A172 (cell line): ENCODE measurements at places on chromosomes 5 and 9. TPM values are rescaled to one million over a fixed set of nuclear protein-coding genes. Genes with fewer than 3 reads are reported as not detected.

MPDZ gene
- total RNA-seq = 31.5 and 38.4 TPM in 2 replicates

NUP188 gene
- 57.4 and 76.4 TPM in 2 replicates for total RNA-seq

GHR gene
- 0.53 and 1.1 TPM in 2 replicates for total RNA-seq

C9orf50 gene
- not detected in 2 replicates for total RNA-seq

SH3TC2 gene
- 7.8 and 10.1 TPM in 2 replicates for total RNA-seq

STC2 gene
- total RNA-seq = 0.03 and 0.10 TPM in 2 replicates

RHOBTB3 gene
- total RNA-seq = 199 and 274 TPM in 2 replicates

DNA sequence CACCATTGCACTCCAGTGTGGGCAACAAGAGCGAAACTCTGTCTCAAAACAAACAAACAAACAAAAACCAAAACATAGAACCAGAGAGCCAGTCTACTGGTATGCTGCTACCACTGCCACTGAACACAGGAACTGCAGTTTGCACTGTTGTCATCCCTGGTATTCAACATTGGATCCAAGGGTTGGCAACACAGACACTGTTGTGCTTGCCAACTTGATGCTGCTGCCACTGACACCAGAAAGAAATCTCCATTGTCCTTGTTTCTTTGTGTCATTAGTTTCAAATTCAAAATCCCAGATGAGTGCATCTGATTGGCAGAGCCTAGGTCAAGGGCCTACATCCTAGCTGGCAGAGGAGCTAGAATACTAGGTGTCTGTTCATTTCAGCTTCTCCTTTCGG lies 16.2 kb downstream of the HINT1 start:
- DNase-seq = no peak

GRCh38 chr5:103721183-103721582 lies 158.6 kb upstream of the NUDT12 start:
- DNase-seq = no peak

DNA sequence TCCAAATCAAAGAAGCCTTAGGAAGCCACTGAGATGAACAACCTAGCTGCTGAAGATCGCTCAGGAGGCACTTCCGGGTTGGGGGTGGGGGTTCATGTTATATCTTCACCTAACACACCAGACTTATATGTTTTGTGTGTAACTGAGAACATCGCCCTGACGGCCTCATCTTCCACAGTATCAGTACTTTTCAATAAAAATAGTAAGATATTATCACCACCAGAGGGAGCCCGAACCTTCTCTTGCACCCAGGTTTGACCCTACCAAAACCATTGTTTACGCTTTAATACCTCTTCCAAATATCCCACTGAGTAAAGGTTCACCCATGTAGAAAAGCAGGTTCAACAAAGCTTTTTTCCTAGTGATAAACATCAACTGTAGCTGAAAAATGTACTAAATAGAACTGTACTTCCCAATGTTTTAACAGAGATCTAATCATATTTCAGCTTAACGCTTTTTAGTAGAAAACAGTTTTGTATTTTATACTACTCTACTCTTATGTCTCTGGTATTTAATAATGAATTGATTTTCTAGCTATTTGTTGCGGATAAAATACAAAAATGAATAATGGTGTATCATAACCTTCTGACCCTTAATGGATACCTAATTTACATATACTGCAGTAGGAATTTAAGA lies 244.0 kb downstream of the EPB41L4A start:
- DNase-seq = peak; percentile 71

- DNase-seq = no peak
These were observed 59.2 kb downstream of the NDST1 start for GRCh38 chr5:150567031-150567717.

DNA sequence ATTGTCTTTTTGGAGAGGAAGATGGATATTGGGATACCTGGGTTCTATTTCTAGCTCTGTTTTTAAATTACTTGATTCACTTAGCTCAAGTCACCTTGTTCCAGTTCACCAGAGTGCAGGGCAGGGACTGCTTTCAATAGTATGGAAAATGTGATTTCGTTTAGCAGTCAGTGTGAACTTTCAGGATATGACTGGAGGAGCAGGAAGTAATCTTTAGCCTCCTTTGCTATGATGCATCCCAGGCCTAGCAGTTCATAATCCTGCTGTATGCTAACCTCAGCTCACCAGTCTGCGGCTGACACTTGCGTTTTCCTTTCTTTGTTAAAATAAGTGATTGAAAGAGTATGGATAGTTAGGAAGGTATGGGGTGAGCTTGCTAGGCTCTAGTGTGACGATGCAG lies 169.7 kb downstream of the ARHGAP26 start:
- DNase-seq = no peak

DNA sequence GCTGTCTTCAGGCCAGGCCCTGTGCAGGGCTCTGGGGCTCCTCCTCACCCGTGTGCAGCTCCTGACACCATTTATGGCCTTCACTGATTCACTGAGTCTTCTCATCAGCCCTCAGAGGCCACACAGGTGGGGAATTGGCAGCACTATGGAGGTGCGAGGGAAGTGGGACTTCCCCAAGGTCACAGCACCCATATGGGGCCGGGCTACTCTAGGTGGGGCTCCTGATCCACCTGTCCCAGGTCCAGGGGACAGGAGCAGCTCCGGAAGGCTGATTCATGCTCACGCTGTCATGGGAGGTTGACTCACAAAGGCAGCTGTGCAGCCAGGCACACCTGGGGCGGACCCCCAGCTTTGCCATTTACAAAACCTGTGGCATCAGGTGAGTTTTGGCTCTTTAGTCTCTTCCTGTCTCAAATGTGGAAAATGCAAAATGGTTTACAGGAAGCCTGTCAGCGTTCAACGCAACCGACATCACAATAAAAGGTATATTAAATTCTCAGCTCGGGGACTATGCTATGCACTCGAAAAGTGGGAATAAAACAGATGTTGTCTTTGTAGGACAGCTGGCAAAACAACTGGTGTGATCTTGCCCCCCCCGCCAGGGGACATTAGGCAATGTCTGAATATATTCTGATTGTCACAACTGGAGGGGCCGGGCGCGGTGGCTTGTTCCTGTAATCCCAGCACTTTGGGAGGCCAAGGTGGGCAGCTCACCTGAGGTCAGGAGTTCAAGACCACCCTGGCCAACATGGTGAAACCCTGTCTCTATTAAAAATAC lies 15.0 kb downstream of the NAIF1 start:
- DNase-seq = no peak

DNA sequence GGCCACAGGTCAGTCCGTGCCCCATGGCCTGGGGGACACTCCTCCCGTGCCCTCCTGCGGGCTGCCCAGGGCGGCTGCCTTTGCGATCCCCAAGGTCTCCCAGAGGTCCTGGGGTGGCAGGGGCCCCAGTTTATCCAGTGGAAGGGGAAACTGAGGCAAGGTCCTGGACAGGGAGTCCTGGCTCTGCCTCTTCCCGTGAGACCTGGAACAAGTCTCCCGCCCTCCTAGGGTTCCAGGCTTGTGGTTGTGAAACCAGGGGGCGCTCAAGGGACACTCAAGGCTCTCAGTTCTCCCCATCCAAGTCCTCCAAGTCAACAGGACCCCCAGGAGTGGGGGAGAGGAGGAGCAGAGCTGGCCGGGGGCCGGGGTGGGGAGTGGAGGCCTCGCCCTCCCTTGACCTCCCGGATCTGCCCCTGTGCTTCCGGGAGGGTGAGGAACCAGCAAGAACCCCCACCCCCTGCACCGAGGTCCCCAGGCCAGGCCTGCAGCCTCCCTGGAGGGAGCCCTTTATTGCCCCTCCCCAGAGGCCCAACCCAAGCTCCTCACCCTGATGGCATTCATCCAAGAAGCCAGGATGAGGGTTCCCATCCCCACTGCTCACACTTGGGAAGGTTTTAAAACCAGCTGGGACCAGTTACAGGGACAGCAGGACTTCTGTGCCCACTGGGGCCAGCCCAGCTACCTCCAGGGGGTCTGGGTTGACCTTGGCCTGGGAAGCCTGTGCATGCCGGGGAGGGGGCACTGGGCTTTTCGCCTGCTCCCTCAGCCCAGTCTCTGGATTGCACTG lies 24.7 kb upstream of the TMEM250 start:
- DNase-seq = no peak

DNA sequence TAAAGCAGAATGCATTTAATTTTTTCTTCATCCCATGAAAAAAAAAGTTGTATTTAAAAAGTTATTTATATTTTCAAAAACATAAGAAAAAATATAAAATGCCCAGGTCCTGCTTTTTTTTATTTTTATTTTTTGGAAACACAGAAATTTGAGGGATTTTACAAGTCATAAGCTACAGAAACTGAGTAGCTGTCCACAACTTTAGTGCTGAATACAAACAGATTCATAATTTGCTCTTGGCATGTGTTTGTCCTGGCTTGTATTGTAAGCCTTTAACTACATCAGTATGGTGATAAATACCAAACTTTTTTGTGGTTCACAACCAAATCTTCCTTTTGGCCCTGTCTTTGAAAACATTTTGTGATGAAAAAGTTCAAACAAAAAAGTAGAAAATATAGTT lies 7.5 kb upstream of the PLCXD3 start:
- DNase-seq = peak; percentile 27

- no peak for DNase-seq
These were observed 10.2 kb downstream of the TNFAIP8 start for GRCh38 chr5:119365847-119366539.

- DNase-seq = peak; percentile 88
These were observed 183.0 kb upstream of the FTMT start for GRCh38 chr5:121668635-121669034.

DNA sequence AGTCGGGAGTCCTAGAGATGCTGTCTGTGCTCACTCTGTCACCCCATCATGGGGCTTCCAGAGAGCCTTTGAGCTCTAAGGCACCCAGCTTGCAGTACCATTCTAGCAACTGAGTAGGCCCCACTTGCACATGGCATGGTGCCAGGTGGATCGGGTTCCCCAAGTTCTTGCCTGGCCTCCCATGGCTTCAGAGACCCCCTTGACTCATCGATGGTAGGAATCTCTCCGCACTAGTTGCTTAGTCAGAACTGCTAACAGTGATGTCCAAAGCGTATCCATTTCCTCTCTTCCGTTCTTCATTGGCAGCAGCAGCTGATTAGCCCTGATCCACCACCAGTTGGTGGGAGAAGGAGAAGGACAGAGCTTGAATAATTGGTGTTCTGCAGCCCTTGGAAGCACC lies 70.3 kb upstream of the RARS1 start:
- DNase-seq = no peak
